ENCODE measurements at places on chromosomes 4 and X. TPM values are rescaled to one million over a fixed set of nuclear protein-coding genes. Genes with fewer than 3 reads are reported as not detected.

Gene MAGEA8
- total RNA-seq = not detected

Gene CT45A3
- not detected for total RNA-seq

Gene RXFP1
- total RNA-seq = not detected

Gene CCDC158
- total RNA-seq = not detected

Gene DCLK2
- total RNA-seq = not detected

Gene FAM156A
- 39.3 TPM for total RNA-seq

Gene SSX3
- total RNA-seq = not detected

Gene CFAP47
- total RNA-seq = not detected

Gene SLC4A4
- 0.76 TPM for total RNA-seq

Measured in activated T-helper 17 cell treated with anti-CD3 and anti-CD28 coated beads, Interleukin-2, amount 50 U/mL, for 72 hours (primary cell).